ENCODE measurements at places on chromosomes 7 and 10. TPM values are rescaled to one million over a fixed set of nuclear protein-coding genes. Genes with fewer than 3 reads are reported as not detected.

DNA sequence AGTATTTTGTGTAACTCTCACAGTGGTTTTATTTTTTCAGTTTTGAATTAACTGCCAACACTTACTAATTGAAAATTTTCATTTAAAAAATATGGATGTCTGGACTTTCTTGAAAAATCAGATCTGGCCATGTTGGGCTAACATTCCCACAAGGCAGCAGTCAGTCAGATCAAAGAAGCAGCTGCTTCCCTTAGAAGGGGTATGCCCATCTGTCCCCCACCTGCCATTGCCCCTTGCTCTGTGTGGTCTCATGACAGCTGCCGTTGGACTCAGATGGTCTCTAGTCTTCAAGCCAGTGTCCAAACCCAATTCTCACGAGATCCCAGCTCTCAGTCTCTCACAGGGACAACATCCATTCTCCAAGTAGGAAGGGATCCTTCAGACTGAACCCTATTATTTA lies 212.1 kb upstream of the GHITM start:
- H3K4me3 ChIP-seq: no peak overlapping the region
- DNase-seq: no peak
- no peak overlapping the region for H3K27ac ChIP-seq
- H3K36me3 ChIP-seq: no peaks in the 10 kb centered on the region
- H3K4me1 ChIP-seq: no peaks in the 10 kb centered on the region
- no peaks in the 10 kb centered on the region for H3K27me3 ChIP-seq

DNA sequence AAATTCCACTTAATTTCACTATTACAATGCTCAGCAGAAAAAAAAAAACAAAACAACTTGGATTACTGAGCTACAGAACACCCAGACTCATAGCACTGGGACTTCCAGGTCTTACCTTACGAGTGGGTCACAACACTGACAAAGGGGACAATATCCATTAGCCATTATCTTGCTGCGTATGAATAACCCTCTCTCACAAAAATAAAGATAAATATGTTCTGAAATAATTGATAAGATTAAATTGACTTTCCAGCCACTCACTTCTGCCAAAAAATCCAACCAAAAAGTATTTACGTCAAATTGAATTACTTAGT lies 128.7 kb downstream of the PKD1L1 start:
- no peaks in the 10 kb centered on the region for H3K36me3 ChIP-seq
- no peaks in the 10 kb centered on the region for H3K4me1 ChIP-seq
- DNase-seq: no peak
- H3K27me3 ChIP-seq: no peaks in the 10 kb centered on the region
- no peak overlapping the region for H3K27ac ChIP-seq

GRCh38 chr7:132545756-132546155 lies 30.5 kb downstream of the PLXNA4 start:
- no peak overlapping the region for H3K27ac ChIP-seq
- DNase-seq: no peak
- H3K27me3 ChIP-seq: no peaks in the 10 kb centered on the region
- no peak overlapping the region for H3K4me3 ChIP-seq
- H3K36me3 ChIP-seq: no peaks in the 10 kb centered on the region
- H3K4me1 ChIP-seq: no peaks in the 10 kb centered on the region

DNA sequence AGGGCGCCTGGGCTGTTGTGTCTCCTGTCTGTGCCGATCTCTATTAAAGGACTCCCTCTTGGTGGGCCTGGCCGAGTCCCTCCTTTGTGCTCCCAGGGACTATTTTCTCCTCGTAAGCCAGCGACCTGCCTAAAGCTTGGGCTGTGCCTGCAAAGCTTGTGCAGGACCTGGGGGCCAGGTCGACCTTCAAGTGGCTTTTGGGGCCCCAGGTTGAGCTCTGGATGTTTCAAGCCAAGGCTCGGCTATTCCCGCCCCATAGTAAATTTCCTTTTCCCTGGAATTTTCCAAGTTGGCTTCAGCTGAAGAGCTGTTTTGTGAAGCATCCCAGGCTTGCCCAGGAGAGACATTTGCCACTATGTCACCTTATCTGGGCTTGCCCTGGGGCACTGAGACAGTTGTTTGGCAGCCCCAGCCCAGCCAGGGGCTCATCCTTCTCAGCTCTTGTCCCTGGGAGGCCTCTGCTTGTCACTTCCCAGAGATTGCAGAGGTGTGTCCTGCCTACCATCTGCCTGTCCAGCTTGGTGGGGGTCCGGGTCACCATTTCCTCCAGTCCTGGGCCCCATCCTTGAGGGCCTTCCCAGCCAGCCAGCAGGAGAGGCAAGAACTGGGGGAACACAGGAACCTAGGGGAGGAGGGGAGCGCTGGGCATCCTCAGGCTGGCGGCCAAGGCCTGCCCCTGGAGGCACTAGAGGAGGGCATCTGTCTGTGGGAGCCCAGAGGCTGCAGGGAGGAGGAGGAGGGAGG lies 20.2 kb downstream of the ZMIZ2 start:
- H3K4me1 ChIP-seq: peaks cover 54% of the 10 kb centered on the region
- H3K36me3 ChIP-seq: peaks cover 5% of the 10 kb centered on the region
- H3K27ac ChIP-seq: no peak overlapping the region

GRCh38 chr10:122421054-122421625 lies 33.3 kb upstream of the ARMS2 start:
- H3K27ac ChIP-seq: no peak overlapping the region
- DNase-seq: no peak
- H3K4me3 ChIP-seq: no peak overlapping the region
- no peaks in the 10 kb centered on the region for H3K27me3 ChIP-seq

GRCh38 chr7:37820708-37821468 lies 27.5 kb upstream of the NME8 start:
- no peaks in the 10 kb centered on the region for H3K4me1 ChIP-seq
- no peaks in the 10 kb centered on the region for H3K27me3 ChIP-seq
- H3K27ac ChIP-seq: no peak overlapping the region
- H3K4me3 ChIP-seq: no peak overlapping the region

DNA sequence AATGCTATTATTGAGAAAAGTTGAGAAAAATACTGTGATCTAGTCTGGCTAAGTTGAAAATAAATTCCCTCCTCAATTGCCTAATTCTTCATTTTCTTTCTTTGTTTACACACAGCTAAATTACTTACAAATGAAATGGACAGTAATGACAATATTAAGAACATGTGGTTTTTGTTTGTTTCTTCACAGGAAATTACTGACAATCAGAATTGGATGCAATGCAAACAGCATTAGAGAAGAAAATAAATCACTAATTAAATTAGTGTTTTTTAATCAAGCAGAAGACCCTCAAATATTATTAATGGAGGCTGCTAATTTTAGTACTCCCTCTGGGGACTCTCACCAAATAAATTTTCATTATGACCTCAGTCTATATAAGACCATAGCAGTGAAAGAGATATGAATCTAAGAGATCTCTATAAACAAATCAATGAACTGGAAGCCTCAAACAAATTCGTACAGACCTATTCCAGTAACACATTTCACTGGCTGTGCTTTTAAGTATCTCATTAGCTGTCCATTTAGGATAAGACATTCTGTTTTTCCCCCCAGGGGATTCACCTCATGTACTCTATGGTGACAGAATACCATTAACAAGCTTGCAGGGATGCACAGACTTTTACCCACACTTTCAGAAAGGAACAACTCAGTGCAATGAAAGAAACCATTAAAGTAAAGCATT lies 202.0 kb upstream of the DGKB start:
- no peak overlapping the region for H3K4me3 ChIP-seq
- H3K36me3 ChIP-seq: no peaks in the 10 kb centered on the region
- no peaks in the 10 kb centered on the region for H3K4me1 ChIP-seq
- no peaks in the 10 kb centered on the region for H3K27me3 ChIP-seq
- no peak for DNase-seq
- no peak overlapping the region for H3K27ac ChIP-seq

DNA sequence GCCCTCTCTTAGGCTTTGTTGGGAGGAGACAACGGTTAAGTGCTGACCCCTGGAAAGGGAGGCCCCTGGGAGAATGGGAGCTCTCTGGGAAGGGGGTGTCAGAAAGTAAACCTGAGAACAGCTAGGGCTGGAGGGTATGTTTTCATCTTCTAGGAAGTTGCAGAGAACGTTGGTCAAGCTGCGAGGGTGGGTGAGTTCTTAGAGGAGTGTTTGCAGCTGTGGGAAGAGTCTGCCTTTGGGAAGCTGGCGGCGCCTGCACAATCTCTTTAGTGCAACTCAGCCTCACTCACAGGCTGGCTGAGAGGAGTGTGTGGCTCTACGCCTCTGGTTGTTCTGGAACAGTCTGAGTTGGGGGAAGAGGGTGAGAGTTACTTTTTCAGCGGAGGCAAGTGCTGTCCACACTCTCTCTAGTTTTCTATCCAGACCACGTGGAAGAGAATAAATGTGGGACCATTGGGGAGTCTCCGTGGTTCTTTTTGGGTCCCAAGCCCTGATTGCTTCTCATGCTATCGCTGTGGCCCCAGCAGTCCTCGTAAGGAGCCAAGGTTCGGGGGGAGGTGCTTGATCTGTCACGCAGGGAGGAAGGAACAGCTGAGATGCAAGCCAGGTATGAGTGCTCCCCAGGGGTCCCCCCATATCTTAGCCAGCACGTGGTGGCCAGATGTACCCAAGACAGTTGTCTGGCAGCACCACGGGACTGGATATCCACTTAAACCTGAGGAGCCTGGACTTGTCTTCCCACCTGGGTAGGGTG lies 237.2 kb downstream of the BUB3 start:
- H3K4me3 ChIP-seq: no peak overlapping the region
- H3K27ac ChIP-seq: no peak overlapping the region
- DNase-seq: no peak
- no peaks in the 10 kb centered on the region for H3K4me1 ChIP-seq

- H3K4me1 ChIP-seq: no peaks in the 10 kb centered on the region
- no peak overlapping the region for H3K27ac ChIP-seq
- no peak overlapping the region for H3K4me3 ChIP-seq
Measured at GRCh38 chr10:129104266-129105045, 362.6 kb upstream of the MGMT start.

DNA sequence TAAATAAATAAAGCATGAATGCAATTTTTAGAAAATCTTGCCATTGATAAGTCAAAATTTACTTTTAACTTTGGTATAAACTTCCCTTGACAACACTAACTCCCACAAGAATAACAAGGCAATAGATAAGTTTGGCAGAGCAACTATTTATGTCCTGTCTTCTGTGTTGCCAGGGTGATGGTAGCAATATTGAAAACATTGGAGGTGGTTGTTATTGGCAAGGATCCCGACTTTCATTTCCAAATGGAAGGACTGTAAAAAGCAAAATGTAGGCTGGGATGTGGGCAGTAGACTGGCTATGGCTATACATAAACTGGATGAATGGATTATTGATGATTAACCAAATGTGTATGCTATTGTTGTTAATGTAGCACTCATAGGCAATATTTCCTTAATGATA lies 134.9 kb upstream of the CACNA2D1 start:
- no peak for DNase-seq
- no peaks in the 10 kb centered on the region for H3K36me3 ChIP-seq
- H3K4me3 ChIP-seq: no peak overlapping the region
- no peak overlapping the region for H3K27ac ChIP-seq
- no peaks in the 10 kb centered on the region for H3K4me1 ChIP-seq

Gene TECPR1
- total RNA-seq: 10.9 TPM

Gene BTBD16
- total RNA-seq: 0.42 TPM

Gene SHLD2
- 11.7 TPM for total RNA-seq

Data from liver (tissue), 10 donors.